ENCODE measurements at places on chromosomes 1 and 21. TPM values are rescaled to one million over a fixed set of nuclear protein-coding genes. Genes with fewer than 3 reads are reported as not detected.

Gene KRTAP12-2
- total RNA-seq = not detected

Gene LGR6
- not detected for total RNA-seq

Gene BRDT
- not detected for total RNA-seq

Gene DDAH1
- 20.7 TPM for total RNA-seq

Gene LRRC39
- not detected for total RNA-seq

Gene ADAMTSL4
- total RNA-seq = 0.38 TPM

Gene PCSK9
- not detected for total RNA-seq

Gene FALEC
- total RNA-seq = 0.55 TPM

Gene TP73
- total RNA-seq = 4.7 TPM

Gene MLLT11
- 99.2 TPM for total RNA-seq

Gene CHIA
- total RNA-seq = not detected

Gene ADAM30
- total RNA-seq = not detected

Gene RRAGC
- 26.0 TPM for total RNA-seq

Gene TRIM67
- 0.05 TPM for total RNA-seq

Gene FCGR3A
- not detected for total RNA-seq

Gene CD1E
- not detected for total RNA-seq

Gene FCER1G
- total RNA-seq = not detected

Gene OR6N1
- not detected for total RNA-seq

Data from A172 (cell line).